ENCODE measurements at places on chromosomes 13 and 19.

DNA sequence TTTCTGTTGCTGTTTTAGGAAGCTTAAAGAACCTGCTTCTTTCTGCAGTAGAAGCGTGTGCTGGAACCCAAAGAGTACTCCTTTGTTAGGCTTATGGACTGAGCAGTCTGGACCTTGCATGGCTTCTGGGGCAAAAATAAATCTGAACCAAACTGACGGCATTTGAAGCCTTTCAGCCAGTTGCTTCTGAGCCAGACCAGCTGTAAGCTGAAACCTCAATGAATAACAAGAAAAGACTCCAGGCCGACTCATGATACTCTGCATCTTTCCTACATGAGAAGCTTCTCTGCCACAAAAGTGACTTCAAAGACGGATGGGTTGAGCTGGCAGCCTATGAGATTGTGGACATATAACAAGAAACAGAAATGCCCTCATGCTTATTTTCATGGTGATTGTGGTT lies 103.1 kb downstream of the TNFRSF19 start:
- DNase-seq: peak; percentile 73

DNA sequence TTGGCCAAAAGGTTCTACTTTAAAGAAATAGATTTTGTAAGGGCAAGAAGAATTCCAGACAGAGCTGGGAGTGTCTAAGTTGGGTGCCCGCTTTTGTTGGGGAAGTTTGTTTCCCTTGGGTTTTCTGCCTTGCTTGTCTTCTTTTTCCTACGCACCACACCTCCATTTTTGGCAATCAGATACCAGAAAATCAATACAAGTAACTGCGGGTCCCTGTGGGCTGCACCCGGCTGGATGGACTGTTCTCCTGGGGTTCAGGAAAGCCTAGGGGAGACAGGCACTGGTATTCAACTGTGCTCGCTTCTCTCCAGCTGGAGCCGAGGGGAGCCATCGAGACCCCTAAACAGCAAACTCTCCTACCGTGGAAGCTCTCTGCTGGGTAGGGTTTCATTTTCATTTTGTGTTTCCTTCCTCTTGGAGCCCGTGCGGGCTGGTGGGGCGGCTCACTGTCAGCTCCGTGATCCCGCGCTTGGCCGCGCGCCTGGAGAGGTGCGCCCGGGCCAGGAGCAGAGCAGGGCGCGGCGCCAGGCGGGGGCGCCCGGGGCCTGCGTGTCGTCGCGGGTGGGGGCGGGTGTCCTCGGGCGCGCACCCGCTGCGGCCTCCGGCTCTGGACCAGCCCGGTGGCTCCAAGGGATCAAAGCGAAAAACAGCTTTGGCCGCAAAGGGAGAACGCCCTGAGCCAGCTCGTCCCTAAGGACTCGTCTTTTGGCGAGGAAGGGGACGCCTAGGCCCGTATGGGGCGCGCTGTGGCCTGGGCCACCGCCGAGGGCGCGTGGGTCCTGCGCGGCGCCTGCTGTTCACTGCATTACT lies 347.2 kb downstream of the ZNF536 start:
- no peak for DNase-seq

DNA sequence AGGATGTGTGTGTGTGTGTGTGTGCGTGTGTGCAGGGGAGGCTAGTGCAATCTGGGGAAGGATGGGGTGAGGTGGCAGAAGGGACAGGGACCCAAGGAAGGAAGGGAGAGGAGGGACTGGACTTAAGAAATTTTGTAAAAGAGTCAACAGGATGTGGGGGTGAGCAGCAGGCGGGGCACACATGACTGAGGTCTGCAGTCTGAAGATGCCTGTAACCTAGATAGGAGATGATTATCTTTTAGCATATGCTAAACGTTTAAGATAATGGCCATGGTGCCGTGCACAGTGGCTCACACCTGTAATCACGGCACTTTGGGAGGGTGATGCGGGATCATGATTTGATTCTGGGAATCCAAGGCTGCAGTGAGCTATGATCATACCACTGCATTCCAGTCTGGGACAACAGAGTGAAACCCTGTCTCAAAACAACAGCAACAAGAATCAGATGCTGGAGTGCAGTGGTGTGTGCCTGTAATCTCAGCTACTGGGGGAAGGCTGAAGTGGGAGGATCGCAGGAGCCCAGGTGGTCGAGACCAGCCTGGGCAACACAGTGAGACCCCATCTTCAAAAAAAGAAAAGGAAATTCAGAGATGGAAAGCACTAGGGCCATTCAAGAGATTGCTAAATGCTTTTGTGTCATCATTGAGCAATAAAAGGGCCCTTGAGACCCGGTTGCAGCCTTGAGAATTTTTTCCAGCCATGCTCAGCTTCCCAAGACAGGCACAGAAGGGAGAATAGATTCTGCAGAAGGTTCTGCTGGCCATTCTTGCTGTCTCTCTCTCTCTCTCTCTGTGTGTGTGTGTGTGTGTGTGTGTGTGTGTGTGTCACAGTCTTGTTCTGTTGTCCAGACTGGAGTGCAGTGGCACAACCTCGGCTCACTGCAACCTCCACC lies 3.8 kb upstream of the ZNF414 start:
- DNase-seq: no peak

GRCh38 chr13:113110048-113110851 lies 4.7 kb downstream of the F7 start:
- DNase-seq: peak; percentile 16

GRCh38 chr13:48210178-48210577 lies 22.8 kb upstream of the ITM2B start:
- no peak for DNase-seq

GRCh38 chr19:3210347-3211017 lies 14.0 kb upstream of the CELF5 start:
- DNase-seq: peak; percentile 54

- peak; percentile 76 for DNase-seq
Observed at GRCh38 chr19:49475995-49476880, 2.2 kb downstream of the FLT3LG start.

DNA sequence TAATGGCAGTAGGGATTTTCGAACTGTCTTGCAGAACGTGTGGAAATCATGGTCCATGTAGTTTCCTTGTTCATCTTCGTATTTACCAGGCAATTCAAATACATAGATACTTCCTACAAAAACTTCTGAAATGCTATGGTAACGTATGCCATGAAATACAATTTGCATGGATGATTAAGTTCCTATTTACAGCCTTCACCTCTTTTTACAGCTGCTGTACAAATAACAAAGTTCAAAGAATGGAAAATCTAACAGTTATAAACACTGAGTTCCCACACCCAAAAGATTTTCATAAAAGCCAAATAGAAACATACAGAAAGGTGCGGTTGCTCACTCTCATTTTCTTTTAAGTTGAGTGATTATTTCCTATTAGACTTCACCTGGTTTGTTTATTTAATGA lies 115.8 kb upstream of the TNFSF11 start:
- no peak for DNase-seq

GRCh38 chr13:74910415-74910814 lies 571.6 kb downstream of the TBC1D4 start:
- DNase-seq: no peak

DNA sequence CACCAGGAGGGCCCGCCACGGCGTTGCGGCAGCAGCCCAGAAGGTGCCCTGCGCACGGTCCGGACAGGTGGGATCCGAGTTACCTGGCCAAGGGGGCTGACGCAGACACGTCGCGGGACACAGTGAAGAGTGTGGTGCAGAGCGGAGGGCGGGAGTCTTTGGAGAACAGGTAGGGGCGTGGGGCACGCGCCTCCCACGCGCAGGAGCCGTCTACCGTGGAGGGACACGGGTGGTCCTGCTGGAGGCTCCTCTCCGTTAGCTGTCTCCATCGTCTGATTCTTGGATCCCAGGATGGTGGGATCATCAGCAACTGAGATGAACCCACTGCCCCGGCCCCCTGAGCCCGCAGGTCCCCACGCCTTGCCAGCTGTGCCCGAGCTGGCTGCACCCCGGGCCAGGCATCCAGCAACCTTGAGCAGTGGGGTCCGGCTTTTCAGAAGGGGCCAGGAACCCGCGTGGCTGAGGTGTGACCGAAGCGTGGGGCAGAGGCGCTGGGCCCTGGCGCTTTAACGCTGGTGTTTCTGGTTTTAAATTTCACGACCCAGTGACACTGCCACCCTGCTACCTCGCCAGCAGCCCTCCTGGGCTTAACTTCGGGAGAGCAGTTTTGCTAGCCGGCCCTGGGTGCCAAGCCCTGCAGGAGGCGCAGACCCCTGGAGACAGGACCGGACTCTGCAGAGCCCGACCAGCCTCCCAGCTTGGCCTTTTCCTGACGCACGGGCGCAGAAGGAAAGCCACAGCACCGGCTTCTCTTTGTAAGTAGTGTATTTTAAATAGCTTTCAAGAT lies 7.3 kb downstream of the FGF22 start:
- no peak for DNase-seq

GRCh38 chr19:40056505-40056904 lies 474 bp upstream of the ZNF780B start:
- no peak for DNase-seq

- no peak for DNase-seq
Observed at GRCh38 chr19:46226438-46226973, 3.0 kb upstream of the IGFL1 start.

- DNase-seq: peak; percentile 37
Observed at GRCh38 chr13:45879666-45880065, 28.1 kb upstream of the SIAH3 start.

- DNase-seq: no peak
Observed at GRCh38 chr13:79937311-79937710, 403.6 kb downstream of the SPRY2 start.

DNA sequence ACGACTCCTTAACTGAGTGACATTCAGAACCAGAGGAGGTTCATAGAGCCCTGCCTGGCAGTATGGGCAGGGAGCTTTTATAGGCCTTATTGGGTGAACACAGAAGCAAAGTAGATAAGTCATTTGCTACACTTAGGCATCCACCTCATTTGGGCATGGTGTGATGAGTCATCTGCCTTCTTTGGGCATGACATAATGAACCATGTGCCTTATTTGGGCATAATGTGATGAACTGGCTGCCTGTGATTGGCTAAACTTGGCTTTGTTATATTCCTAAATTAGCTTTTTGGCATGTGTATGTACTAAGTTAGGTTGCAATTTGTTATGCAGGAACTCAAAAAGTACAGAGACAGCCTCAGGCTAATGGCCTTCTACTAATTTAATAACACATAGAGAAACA lies 2210.2 kb upstream of the PCDH20 start:
- DNase-seq: peak; percentile 0

- DNase-seq: peak; percentile 88
Observed at GRCh38 chr19:13172346-13173138, 22.3 kb downstream of the IER2 start.

DNA sequence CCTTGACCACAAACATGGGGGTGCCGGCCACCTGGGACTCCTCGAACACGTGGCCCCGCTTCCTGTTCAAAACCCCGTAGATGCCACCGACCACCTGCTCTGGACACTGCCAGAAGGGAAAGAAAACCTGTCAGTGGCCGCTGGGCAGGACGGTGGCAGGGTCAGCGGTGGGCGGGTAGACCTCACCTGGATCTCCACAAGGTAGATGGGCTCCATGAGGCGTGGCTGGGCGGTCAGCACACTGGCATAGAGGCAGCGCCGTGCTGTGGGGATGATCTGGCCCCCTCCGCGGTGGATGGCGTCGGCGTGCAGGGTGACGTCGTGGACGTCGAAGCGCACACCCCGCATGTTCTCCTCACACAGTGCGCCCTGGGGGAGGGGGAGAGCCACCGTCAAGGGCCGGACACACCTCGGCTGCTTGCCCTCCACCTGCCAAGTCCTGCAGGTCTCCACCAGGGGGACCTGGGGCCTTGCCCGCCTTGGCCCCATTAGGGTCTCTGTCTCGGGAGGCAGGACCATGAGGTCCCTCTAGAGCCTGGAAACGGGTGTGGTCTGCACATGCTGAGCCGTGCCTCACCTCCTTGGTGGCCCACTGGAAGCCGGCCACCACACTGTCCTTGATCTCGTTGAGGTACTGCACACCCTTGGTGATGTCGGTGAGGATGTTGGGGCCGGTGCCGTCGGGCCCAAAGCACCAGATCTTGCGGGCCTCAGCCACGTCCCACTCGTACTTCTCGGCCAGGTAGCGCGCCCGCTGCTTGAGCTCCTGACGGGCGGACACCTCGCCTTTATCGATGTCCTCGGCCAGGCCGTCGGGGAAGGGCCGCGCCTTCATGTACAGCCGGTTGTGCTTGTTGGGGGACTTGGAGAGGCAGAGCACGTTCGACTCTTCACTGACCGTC lies 6.6 kb upstream of the DAPK3 start:
- peak; percentile 27 for DNase-seq

- DNase-seq: peak; percentile 10
Observed at GRCh38 chr19:8504171-8504570, 1.7 kb upstream of the PRAM1 start.

DNA sequence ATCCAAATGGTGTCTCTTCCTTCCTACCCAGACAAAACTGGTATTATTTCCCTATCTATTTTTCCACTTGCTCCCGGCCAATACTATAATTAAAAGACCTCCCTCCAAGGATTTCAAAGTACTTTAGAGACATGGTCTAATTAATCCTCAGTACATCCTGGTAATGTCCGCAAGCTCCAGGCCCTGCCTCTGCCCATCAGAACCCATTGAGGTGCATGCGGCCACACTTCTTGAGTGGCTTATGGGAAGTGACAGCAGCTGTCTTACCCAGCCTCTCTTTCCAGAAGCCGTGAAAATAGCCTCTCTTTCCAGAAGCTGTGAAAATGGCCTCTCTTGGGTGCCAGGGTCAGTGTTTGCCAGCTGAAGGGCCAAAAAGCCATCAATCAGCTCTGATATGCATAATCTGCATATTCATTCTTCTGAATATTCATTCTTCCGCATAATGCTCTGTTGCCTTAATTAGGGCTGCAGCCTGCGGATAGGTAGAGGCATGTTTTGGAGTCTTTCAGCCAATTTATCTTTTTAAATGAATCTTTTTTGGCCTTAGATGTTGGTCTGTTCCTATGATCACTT lies 148.4 kb upstream of the TMTC4 start:
- DNase-seq: no peak

DNA sequence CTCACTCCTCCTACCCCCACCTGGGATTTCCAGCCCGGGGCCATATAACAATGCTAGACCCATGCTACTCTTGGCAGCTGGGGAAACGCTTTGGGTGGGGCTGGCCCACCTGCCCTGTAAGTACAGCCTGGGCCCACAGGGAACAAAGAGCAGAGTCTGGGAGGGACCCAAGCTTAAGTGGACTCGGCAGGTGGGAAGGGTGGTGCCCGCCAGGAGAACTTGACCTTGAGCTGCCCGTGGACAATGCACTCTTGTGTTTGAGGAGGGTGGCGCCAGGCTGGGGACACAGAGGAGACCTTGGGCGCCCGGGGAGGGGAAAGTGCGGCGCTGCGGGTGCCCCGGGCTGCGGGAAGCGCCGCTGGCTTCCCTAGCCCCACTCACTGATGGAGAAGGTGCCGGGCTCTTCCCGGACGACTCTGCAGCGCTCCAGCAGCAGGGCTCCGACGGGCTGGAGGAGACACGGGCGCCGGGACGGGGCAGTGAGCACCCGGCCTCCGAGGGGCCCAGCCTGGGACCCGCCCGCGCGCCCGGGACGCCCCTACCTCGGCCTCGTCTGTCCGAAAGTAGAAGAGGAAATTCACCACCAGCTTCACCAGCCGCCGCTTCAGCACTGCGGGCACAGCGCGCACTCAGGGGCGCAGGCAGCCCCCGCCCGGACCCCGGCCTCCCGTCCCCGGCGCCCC lies 607 bp downstream of the PLEKHJ1 start:
- peak; percentile 71 for DNase-seq

DNA sequence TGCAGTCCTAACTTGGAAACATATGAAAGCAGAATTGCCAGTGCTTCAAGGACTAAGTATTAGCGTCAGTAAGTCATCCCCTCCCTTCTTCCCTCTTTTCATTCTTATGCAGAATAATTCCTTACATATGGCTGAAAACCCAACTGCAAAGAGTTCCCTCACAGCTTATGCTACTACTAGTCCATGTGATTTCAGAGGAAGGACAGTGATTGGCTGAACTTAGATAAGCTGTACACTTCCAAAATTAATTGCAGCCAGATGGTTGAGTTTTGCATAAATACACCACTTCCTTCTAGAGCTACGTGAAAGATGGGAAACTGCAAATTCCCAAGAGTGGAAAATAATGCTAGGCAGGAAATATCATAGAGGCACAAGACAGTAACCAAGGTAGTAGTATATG lies 730.4 kb downstream of the OLFM4 start:
- no peak for DNase-seq
